ENCODE measurements at places on chromosomes 3 and 15.

- no peak for DNase-seq
Measured at GRCh38 chr3:184082034-184082433, 14.8 kb upstream of the HTR3E start.

GRCh38 chr3:188819939-188820338, 351.8 kb upstream of the TPRG1 start:
- DNase-seq: no peak

- DNase-seq: no peak
Measured at GRCh38 chr3:156818890-156819289, 7.3 kb upstream of the LEKR1 start.

DNA sequence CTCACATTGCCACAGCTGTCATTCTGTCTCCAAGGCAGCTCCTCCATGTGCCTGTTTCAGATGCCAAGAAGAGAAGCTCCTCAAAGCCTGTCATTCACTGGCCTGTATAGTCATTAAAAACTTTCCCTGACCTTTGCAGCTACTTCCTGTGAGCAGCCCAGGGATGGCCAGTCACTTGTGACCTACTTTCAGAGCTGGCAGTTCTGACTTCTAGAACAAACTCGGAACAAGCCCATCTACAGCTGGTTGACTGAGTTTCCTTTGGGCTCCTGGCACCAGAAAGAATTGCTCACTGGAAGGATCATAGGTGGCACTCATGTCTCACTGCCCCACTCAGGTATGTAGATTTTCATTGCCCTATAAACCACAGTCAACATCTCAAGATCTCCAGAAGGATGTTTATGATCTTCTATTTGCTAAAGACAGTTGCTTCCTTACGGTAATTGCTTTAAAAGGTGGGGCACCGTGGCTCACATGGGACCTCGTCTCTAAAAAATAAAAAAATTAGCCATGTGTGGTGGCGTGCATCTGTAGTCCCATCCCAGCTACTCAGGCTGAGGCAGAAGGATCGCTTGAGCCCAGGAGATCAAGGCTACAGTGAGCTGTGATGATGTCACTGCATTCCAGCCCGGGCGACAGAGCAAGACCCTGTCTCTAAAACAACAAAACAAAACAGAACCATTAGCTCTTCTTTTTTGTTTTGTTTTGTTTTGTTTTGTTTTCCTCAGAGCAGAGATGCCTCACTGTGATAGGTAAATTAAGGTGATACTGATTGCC, 11.2 kb upstream of the ATP13A3 start:
- no peak for DNase-seq

GRCh38 chr15:25783607-25784540, 79.3 kb downstream of the ATP10A start:
- DNase-seq: no peak

DNA sequence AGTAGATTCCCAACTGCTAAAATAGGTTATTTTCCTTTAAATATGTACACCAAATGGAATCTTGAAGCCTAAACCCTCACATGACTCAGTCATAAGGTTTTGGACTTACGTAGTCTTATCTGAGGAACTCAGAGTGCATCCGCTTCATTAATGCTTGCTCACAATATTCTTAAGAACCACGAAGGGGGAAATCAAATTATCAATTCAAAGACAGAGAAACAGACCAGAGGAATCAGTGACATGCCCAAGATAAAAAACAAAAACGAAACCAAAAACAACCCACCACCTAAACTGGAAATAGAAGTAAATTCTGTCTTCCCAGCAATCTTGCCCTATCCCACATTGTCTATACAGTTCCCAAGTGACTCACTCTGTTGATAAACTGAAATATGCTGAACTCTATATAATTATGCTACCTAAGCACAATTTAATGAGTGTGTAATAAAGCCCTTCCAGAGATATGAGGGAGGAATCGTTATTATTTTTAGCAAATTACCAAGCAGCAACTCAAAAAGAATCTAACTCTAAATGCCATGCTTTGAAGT, 135.4 kb upstream of the CBLB start:
- no peak for DNase-seq

GRCh38 chr3:131739211-131739610, 236.4 kb upstream of the MRPL3 start:
- no peak for DNase-seq

- no peak for DNase-seq
Measured at GRCh38 chr3:65479990-65480389, 558.7 kb downstream of the MAGI1 start.

DNA sequence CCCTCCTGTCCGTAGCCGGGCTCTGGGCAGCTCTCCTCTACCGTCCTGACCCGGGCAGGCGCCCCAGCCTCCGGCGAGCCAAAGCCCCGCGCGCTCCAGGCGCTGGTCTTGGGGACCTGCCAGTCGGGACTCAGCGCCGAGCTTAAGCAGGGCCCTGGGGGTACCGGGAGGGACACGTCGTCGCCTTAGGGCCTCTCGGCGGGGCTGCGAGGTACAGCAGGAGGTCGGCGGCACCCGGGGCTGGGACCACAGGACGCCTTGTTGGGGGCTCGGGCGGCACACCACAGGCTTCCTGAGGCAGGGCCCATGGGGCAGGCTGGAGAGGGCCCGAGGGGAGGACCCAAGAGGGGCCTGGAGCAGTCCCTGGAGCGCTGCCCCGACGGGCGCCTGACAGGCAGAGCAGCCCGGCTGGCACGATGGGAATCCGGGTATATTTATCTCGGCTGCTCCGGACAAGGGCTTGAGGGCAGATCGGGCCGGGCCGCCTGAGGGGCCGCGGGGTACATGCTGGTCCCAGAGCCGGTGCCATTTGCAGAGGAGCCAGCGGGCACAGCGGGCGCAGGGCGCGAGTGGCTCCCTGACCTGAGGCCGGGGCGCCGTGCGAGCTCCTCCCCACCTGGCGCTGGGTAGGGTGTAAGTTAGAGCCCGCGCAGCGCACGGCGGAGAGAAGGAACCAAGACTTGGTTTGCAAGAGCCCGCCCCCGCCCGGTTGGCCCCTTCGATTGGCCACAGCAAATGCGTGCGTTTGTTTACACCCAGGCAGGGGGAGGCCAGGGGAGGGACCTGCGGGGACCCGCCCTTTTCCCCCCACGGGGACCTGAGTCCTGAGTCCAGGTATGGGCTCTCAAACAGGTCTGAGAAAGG, 574 bp downstream of the SLC38A3 start:
- DNase-seq: no peak

- DNase-seq: peak; percentile 38
Measured at GRCh38 chr15:100053474-100054121, 288.2 kb downstream of the ADAMTS17 start.

DNA sequence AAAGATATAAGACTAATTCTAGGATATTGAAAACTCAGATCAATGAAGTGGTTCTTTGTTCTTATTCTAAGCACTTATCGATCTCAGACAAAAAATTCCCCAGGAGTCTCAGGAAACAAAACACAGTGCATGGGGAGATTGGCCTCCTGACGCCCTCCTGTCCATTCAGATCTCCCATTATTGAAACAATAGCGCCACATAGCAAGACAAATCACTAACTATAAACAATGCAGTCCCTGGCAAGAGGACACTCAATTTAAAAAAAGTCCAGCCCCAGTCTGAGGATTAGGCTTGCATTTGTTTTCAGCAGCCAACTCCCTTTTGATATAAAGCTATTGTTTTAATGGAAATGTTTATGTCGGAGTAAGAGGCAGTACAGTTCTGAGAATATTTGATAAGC, 528.2 kb downstream of the GABRG3 start:
- no peak for DNase-seq

DNA sequence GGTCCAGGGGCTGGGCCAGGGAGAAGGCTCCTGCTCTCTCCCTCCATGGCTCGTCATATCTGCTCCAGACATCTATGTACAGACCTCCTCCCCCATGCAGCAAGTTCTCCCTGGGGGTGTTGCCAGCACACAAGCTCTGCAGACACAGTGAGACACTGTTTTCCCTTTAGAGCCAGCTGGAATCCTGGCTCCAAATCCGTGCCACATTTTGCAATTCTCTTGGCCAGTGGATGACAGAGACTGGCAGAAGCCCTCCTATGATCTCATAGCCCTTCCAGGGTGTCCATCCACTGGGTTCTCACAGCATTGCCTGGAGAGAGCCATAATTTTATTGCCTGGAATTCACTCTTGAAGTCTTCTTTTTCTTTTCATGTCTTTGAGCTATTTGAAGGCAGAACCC, 203.9 kb downstream of the TLE3 start:
- DNase-seq: no peak

DNA sequence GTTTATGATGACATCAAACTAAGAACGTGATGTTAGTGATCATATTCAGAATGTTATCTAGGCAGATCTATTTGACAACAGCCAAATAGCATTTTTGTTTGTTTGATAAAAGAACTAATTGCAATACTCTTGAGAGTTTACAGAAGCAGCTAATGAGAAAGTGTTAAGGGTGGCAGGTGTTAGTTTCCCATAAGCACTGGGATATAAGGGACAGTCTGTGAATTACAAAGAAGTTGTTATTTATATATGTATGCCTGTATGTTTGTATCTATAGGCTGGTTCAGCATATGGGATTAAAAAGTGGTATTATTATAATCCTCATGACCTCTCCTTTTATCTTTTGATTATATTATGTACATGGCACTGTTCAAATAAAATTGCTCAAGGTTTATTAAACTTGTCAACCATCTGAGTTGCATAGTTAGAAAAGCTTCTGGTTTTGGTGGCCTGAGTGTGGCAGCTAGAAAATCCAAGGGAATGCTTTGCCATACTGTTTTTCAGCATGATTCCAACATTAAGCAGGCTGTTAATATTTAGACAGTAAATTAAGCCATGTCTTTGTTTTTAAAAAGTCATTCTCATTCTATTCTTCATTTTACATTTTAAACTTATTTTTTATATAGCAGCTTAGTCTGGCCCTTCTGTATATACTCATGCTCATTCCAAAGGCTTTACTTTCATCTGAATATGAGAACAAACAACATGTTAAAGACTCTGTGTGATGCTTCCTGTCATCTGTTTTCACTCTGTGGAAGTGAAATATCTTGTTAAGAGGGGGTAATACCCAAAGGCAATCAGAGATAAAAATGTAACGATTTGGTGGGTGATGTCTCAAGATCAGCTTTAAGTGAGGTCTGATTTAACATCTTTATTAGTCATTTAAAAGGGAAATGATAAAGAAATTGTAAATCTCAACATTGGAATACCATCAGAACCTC, 13.1 kb downstream of the ROBO2 start:
- DNase-seq: no peak

GRCh38 chr3:192010490-192010889, 549.5 kb downstream of the PYDC2 start:
- no peak for DNase-seq

DNA sequence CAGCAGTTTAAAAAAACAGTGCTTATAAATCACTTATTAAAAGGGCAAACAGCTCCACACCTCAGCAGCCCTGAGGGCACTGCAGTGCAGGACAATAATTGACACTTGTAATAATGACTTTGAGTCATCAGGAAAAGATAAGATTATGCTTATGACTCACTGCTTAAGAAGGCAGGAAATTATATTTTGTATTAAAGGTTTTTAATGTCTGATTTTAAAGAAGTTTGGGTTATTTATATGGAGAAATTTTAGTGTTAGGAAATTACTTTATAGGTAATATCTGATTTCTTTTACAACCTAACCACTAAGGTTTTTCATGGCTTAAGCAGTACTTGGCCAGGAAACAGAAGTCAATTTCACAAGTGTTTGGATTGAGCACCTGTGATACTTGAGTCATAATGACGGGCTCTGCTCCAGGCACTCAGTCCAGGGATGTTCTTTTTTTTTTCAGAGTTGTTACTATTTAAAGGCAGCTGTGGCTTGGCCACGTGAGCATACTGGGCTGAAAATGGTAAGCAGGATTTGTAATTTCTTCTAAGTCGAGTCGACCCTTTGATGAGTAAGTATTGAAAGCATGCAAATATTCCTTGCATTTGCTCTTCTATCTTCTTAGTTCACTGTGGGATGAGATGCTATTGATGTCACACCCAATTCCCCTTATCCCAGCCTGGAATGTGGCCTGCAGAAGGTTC, 21.6 kb upstream of the SLC6A20 start:
- no peak for DNase-seq

DNA sequence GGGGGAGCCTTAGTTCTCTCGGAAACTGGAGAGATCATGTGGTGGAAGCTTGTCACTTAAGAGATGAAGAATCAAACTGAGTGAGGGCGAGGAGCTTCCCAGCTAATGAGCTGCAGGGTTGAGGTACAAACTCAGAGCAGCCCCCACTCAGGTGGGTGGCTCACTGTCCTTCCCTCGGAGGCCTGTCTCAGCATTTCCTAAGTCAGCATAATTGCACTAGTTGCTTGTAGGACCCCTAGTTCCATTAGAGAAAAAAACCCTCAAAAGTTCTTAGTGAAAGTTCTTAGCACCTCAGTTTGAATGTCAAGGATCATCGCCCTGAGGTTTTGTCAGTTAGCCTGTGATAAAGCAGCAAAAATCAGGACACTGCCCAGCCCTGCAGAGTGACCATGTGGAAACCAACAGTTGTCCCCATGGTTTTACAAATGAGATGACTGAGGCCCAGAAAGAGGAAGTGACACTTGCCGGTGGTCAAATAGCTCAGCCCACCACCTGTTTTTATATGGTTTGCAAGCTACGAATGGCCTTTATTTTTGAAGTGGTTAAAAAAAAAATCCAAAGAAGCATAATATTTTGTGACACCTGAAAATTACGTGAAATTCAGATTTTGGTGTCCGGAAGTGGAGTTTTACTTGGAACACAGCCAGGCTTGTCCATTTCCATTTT, 11.9 kb downstream of the SMAD6 start:
- DNase-seq: no peak

GRCh38 chr3:458124-458523, 261.6 kb downstream of the CHL1 start:
- no peak for DNase-seq

- no peak for DNase-seq
Measured at GRCh38 chr3:110646496-110646895, 425.1 kb upstream of the NECTIN3 start.

DNA sequence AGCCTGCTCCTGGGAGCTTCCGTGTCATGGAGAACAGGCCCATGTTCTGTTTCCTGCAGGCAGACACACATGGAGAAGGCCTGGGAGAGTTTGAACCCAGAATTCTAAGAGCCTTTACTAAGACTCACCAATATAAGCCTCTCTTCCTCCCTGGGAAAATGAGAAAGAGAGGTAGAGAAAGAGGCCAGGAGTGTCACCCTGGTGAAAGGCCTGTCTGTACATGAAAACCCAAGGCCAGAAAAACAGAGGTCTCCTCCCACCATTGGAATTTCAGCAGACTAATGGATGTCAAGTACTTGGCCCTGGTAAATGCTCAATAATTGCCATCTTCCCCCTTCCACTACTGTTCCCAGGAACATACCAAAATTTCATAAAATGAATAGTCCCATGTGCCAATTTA, 117.6 kb downstream of the TOP2B start:
- DNase-seq: no peak

- no peak for DNase-seq
Measured at GRCh38 chr3:94146455-94146854, 83.6 kb downstream of the NSUN3 start.

DNA sequence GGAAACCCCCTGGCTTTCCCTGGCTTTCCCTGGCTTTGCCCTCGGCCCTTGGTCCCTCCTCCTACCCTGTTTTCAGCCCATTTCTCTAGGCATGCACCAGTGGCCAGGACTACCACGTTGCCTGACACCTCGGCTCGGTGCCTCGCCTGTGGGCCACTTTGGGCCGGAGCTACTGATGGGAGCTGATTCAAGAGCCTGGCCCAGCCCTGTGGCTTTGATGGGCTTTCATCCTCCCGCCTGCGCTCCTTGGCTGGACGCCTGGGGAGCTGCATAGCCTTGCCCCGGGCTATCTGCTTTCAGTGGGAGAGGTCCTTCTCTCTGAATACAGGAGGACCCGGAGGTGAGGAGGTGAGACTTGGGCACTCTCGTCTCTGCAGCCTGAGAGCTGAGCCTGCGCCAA, 192.7 kb upstream of the HES1 start:
- no peak for DNase-seq

GRCh38 chr3:179147514-179147872, 664 bp upstream of the PIK3CA start:
- DNase-seq: peak; percentile 75
